Type B pancreatic cell (in vitro differentiated cells): ENCODE measurements at places on chromosomes 16 and 17. TPM values are rescaled to one million over a fixed set of nuclear protein-coding genes. Genes with fewer than 3 reads are reported as not detected.
A peak's percentile ranks its signal among the peaks of the same experiment; 100 is the strongest.

The CLEC18C gene
- 1.1 TPM in 1 of 2 replicates, not detected in the other for total RNA-seq

- DNase-seq, result no peak
- H3K27ac ChIP-seq, result no peak overlapping the region
- peaks cover 84% of the 10 kb centered on the region for H3K27me3 ChIP-seq
- peak overlapping the region; percentile 71 for H3K4me3 ChIP-seq
These were observed 88.5 kb downstream of the KCNJ12 start for GRCh38 chr17:21464611-21465021.

DNA sequence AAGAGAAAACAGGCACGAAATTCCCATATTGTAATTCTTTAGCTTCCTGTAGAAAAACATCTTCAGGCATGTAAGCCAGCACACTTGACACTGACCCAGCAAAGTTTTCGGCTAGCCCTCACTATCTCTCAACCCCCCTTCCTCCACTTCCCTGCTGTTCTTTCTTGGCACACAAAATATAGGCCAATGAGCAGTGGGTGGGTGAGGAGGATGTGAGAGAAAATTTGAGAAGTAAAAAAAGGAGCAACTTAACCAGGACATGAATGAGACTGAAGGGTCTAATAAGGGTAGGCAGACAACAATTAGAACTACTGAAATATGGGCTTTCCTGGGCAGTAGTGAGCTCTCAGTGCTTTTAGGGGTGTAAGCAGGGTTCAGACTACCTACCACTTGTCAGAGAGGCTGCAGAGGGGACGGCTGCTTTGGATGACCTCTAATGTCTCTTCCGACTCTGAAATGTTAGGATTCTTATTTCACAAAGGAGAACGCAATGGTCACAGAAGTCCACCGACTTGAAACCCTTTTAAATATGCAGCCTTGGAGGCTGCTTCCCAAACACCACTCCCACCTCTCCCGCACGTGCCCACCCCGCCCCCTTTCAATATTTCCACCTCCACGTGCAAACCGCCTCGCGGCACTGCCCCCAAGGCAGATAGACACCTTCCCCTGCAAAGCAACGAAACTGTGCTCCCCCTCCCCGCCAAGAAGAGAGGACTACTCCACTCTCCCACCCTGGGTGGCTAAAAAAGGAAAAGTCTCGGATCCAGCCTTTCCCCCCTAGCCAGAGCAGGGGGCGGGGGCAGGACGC, 889 bp downstream of the MBTD1 start:
- peaks cover 30% of the 10 kb centered on the region for H3K36me3 ChIP-seq
- peak overlapping the region; percentile 93 for H3K27ac ChIP-seq
- peaks cover 47% of the 10 kb centered on the region for H3K4me1 ChIP-seq
- H3K4me3 ChIP-seq, result peak overlapping the region; percentile 99
- no peaks in the 10 kb centered on the region for H3K27me3 ChIP-seq

- H3K27me3 ChIP-seq, result peaks cover 61% of the 10 kb centered on the region
- peak overlapping the region; percentile 76 for H3K27ac ChIP-seq
- peak overlapping the region; percentile 84 for H3K4me3 ChIP-seq
These were observed 74.0 kb downstream of the CMC2 start for GRCh38 chr16:80932708-80933095.

DNA sequence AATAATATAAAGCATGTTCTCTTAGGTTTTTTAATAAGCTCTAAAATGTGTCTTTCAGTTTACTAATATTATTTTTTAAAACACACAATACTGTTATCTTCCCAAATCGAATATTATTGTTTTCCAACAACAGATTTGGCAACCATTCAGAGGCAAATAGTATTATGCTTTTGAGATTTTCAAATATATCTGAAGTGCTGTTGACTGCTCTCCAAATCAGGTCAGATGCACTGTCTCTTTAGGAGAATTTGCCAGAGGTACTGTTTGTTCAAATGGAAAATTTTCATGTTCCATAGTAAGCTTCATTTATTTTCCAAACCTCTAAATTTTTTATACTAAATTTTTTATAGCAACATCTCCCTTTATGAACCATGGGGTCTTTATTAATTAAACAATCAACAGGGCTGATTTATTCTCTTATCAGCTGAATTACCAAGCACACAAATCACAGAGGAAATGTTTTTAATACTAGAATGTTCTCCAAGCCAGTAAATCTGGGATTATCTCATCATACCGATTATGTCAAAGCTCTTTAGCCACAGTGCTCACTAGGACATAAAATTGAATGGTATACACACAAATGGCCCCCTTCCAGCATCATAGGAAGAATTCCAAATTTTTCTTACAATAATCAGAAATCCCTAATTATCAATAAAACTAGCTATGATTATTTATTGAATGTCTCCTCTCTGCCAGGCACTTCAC, 108.8 kb upstream of the HLF start:
- no peak overlapping the region for H3K27ac ChIP-seq
- no peaks in the 10 kb centered on the region for H3K27me3 ChIP-seq
- no peak overlapping the region for H3K4me3 ChIP-seq
- peaks cover 6% of the 10 kb centered on the region for H3K4me1 ChIP-seq
- DNase-seq, result no peak

DNA sequence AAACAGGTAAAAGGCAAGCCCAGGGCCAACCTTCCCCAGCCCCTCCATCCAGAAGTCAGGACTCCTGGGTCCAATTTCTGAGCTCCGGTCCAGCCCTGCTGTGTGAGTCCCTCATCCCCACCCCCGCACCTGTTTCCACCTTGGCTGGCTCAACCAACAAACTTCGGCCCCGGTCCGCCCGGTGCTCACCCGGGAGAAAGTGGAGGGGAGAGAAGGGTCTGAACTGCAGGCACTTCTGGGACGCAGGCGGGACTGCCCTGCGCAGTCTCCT, 541 bp downstream of the RHBDF2 start:
- peaks cover 35% of the 10 kb centered on the region for H3K4me1 ChIP-seq
- peak overlapping the region; percentile 82 for H3K4me3 ChIP-seq
- no peak overlapping the region for H3K27ac ChIP-seq
- DNase-seq, result no peak

DNA sequence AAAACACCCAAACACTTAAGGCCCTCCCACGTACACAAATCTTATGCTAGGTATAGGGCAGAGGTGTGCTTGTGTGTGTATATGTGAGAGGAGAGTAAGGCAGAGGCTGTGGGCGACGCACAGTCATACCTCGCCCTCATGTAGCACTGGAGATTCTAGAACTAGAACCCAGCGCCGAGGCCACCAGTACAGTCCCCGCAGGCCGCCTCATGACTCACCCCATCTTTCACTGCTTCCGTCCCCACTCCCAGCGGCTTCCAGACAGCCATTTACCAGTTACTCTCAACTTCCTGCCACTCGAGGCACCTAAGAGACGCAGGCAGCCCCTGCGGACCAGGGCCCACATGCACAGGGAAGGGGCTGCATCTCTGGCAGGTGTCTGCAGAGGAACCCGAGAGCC, 23.2 kb upstream of the CYTH1 start:
- no peaks in the 10 kb centered on the region for H3K27me3 ChIP-seq
- no peak overlapping the region for H3K4me3 ChIP-seq
- no peaks in the 10 kb centered on the region for H3K4me1 ChIP-seq
- H3K36me3 ChIP-seq, result peaks cover 26% of the 10 kb centered on the region
- no peak overlapping the region for H3K27ac ChIP-seq
- no peak for DNase-seq

GRCh38 chr17:80594431-80595269, 50.0 kb downstream of the RPTOR start:
- no peak overlapping the region for H3K4me3 ChIP-seq
- peaks cover 3% of the 10 kb centered on the region for H3K36me3 ChIP-seq
- peaks cover 49% of the 10 kb centered on the region for H3K4me1 ChIP-seq
- DNase-seq, result no peak
- no peaks in the 10 kb centered on the region for H3K27me3 ChIP-seq
- H3K27ac ChIP-seq, result peak overlapping the region; percentile 57

- peaks cover 62% of the 10 kb centered on the region for H3K4me1 ChIP-seq
- H3K4me3 ChIP-seq, result peak overlapping the region; percentile 10
- no peaks in the 10 kb centered on the region for H3K36me3 ChIP-seq
- peak; percentile 29 for DNase-seq
- peaks cover 9% of the 10 kb centered on the region for H3K27me3 ChIP-seq
These were observed 224.2 kb downstream of the C16orf78 start for GRCh38 chr16:49597796-49598195.

DNA sequence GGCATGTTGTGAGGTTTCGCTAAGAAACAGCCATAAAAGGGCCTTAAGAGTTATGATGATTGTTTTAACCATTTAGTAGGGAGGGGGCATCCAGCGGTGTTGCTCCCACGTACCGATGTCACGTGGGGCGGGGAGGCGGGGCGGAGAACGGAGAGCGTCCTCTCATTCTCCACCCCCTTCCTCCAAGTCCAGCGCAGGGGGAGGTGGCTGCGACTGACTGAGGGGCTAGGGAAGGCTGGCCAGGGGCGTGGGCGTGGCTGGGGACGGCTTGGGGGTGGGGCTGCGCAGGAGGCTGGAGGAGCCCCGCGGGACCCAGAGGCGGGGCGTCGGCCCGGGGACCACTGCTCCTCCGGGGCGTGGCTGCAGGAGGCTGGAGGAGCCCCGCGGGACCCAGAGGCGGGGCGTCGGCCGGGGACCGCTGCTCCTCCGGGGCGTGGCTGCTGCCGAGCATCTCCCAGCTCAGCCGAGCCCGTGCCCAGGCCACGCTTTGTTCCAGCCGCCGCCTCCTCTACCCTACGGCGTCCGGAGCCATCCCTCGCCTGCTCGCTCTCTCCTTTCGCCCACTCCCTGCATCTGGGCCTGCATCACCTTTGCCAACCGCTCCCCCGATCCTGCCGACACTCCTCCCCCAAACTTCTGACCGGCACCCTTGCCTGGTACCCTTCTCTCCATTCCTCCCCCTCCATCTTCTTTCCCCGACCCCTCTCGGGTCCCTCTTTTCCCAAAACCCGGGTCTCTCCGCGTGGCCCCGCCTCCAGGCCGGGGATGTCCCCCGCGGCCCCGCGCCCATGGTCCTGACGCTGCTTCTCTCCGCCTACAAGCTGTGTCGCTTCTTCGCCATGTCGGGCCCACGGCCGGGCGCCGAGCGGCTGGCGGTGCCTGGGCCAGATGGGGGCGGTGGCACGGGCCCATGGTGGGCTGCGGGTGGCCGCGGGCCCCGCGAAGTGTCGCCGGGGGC, at the start of gene SARM1:
SARM1 (plus strand) TSS at position 450 of the 958 bp plus-strand sequence; CDS start at position 789, 339 bp downstream.
- peaks cover 28% of the 10 kb centered on the region for H3K4me1 ChIP-seq
- H3K4me3 ChIP-seq, result peak within 1 kb of the TSS; percentile 92
- peak within 1 kb of the TSS; percentile 91 for H3K27ac ChIP-seq
- peaks cover 4% of the 10 kb centered on the region for H3K36me3 ChIP-seq

GRCh38 chr16:2451851-2452320, 8.0 kb upstream of the TEDC2 start:
- H3K4me1 ChIP-seq, result no peaks in the 10 kb centered on the region
- DNase-seq, result no peak
- H3K36me3 ChIP-seq, result peaks cover 16% of the 10 kb centered on the region
- no peak overlapping the region for H3K4me3 ChIP-seq
- no peaks in the 10 kb centered on the region for H3K27me3 ChIP-seq
- no peak overlapping the region for H3K27ac ChIP-seq

DNA sequence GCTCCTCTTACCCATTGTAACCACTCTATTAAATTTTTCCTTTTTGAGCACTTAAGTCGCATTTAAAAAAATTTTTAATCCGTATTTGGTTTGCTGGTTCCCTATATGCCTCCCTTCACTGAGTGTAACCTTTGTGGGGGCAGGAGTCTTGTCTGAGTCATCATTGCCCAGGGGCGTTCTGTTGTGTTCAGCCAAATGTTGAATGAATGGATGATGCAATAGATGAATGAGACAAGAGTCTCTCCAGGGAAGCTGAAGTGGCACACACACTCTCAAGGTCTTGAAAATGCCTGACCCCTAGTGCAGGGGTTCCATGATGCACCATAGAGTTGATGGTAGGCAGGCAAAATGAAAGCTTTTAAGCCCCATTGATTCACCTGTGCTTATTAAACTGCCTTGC, 123.0 kb upstream of the RBFOX1 start:
- H3K27ac ChIP-seq, result no peak overlapping the region
- DNase-seq, result no peak
- no peak overlapping the region for H3K4me3 ChIP-seq
- H3K4me1 ChIP-seq, result no peaks in the 10 kb centered on the region
- no peaks in the 10 kb centered on the region for H3K36me3 ChIP-seq

DNA sequence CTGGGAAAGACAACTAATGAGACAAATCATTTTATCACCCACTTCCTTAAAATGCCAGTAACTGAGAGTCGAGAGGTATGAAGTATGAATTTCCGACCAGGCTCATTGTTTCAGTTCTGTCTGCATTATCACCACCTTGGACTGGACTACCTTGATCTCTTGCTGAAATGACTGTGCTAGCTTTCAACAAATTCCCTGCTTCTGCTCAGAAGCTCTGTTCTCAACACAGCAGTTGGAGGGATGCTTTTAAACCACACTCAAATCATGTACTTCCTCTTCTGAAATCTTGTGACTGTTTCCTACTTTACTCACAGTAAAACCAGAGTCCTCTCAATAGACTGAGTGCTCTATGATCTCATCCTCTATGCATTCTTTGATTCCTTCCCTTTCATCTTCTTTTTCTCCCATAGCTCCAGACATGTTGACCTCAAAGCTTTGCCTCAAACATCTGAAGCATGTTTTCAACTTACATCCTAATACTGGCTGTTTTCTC, 195.8 kb downstream of the KCNJ2 start:
- H3K4me3 ChIP-seq, result no peak overlapping the region
- H3K27ac ChIP-seq, result no peak overlapping the region
- no peaks in the 10 kb centered on the region for H3K27me3 ChIP-seq
- peaks cover 13% of the 10 kb centered on the region for H3K4me1 ChIP-seq
- H3K36me3 ChIP-seq, result no peaks in the 10 kb centered on the region

DNA sequence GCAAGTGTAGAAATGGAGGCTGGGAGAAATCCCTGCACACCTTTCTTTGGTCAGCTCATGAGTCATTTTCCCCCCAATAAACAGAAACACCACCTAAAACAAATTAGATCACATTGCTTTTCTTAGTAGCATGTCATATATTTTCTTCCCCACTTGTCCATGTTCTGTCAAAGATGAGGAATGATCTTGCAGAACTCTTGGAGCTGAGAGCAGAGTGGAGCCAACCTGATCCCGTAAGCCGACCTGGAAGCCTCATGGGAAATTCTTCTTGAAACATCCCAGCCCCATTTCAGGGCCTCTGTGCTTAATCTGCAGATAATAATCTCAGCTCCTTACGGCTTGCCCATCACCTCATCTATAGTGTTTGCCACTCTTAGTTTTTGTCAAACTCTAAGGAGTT, 284.6 kb upstream of the ELAC2 start:
- DNase-seq, result no peak
- peaks cover 23% of the 10 kb centered on the region for H3K4me1 ChIP-seq
- H3K27ac ChIP-seq, result no peak overlapping the region
- no peaks in the 10 kb centered on the region for H3K36me3 ChIP-seq
- peak overlapping the region; percentile 20 for H3K4me3 ChIP-seq

- no peaks in the 10 kb centered on the region for H3K36me3 ChIP-seq
- no peaks in the 10 kb centered on the region for H3K4me1 ChIP-seq
These were observed 70.2 kb downstream of the ARHGAP44 start for GRCh38 chr17:12859520-12859919.

GRCh38 chr17:21034340-21035235, 8.2 kb downstream of the USP22 start:
- H3K27me3 ChIP-seq, result no peaks in the 10 kb centered on the region
- H3K27ac ChIP-seq, result peak overlapping the region; percentile 42
- DNase-seq, result no peak
- H3K4me3 ChIP-seq, result peak overlapping the region; percentile 1
- peaks cover 38% of the 10 kb centered on the region for H3K36me3 ChIP-seq
